ENCODE measurements at places on chromosomes 6 and 20.

GRCh38 chr20:32447136-32448027 is 89.3 kb downstream of the ASXL1 start:
- DNase-seq, result no peak

GRCh38 chr20:53613748-53614147 is 20.1 kb upstream of the ZNF217 start:
- DNase-seq, result no peak

DNA sequence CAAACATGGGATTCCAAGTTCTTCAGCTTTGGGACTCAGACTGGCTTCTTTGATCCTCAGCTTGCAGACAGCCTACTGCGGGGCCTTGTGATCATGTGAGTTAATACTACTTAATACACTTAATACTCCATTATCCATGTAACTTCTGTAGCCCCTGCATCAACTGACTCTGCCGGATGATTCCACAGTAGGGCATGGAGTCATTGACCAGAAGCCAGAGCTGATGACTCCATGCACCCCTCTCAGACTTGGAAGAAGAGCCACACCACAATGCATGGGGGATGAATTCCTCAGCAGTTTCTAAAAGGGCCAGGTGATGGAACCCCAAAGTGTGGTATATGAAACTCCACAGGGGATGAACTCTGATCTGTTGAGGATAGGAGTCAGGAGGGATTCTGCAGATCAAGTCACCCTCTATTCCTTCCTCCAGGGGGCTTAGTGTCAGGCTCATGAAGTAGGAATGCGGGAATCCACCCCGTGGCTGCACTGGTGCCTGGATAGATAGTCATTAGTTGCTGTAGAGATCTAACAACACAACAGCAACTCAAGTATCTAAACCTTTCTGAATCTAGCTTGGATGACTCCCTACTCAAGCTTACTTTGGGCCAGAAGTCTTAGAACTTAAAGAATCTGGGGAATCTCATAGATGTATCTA is 70.2 kb downstream of the GPR6 start:
- DNase-seq, result no peak

DNA sequence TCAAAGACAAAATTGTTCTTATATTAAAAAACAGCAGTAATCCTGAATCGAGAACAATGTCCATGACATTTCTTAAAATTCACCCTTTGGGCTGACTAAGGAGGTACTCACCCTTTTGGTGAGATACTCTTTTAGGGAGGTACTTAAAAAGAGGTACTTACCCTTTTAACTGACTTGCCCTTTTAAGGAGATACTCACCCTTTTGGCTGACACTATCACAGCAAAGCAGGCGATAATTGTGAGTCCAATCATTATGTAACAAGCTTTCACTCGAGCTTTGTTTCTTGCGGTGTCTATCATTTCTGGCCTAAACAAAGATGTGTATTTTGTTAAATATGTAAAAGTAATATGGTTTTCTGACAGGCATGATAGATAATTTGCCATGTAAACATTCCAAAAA is 3.7 kb downstream of the FAM162B start:
- no peak for DNase-seq

- DNase-seq, result no peak
Measured at GRCh38 chr6:90297867-90298381, 1.3 kb upstream of the BACH2 start.

GRCh38 chr6:90289902-90290301 is 6.7 kb downstream of the BACH2 start:
- DNase-seq, result no peak

All from activated CD4-positive, alpha-beta memory T cell treated with anti-CD3 and anti-CD28 coated beads, Interleukin-2, amount 10 ng/mL, durations not matched to agents 7 days and 5 days (primary cell).